PC-9 (cell line): ENCODE measurements at places on chromosomes 5 and 9.

DNA sequence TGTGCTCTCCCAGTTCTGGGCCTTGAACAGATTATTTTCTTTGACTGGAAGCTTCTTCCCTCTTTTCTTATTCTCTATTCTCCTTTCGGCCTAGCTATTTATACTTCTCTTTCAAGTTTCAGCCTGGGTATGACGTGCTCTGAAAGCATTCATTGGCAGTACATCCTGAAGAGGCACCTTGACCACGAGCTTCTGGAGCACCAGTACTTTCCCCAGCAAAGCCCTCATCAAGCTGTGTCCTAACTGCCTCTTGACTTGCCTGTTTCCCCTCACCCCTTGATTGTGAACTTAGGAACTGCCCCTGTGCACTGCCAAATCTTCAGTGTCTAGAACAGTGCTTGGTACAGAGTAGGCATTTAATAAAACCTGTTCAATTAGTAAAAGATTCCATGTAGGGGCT lies 154.9 kb downstream of the KCTD16 start:
- DNase-seq = no peak

GRCh38 chr9:138068601-138069035 lies 191.0 kb downstream of the CACNA1B start:
- DNase-seq = no peak

- DNase-seq = peak; percentile 9
Observed at GRCh38 chr5:173592050-173592669, 24.3 kb downstream of the BOD1 start.

GRCh38 chr5:147508711-147509040 lies 1.2 kb downstream of the DPYSL3 start:
- no peak for DNase-seq

- DNase-seq = peak; percentile 53
Observed at GRCh38 chr5:177427211-177427822, 841 bp downstream of the GRK6 start.

DNA sequence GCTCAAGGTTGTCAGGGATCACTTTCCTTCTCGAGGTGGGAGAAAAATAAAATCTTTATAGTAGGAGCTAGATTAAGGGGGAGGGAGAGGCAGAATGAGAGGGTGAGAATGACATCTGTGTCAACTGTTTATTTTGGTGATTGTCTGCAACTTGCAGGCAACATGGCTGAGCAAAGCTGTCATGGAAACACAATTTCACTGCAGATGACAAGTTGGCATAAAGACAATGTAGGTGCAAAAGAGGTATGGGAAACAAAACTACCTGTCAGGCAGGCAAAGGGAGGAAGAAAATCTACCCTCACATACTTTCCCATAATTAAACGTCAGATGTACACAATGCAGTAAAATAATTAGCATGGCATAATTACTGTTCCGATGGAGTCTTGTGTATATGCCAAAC lies 167.4 kb downstream of the SLIT3 start:
- no peak for DNase-seq

- no peak for DNase-seq
Observed at GRCh38 chr5:74266836-74267235, 373.7 kb downstream of the ENC1 start.

DNA sequence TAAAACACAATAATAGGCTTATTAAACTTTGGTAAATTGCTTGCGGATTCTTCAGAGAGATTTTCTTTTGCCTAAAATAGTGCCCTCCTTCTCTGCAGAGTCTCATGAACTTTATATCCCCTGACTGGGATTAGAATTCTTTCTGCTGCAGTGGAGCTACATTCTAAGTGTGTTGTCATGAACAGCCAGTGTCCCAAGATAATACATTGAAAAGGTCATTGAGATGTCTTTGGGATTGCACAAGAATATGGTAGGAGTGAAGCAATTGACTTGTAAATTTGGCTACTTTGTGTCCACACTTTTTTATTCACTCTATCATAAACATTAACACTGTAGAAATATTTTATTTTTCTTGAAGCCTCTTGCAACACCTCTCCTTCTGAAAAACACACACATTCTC lies 604.5 kb downstream of the GABRG2 start:
- DNase-seq = no peak

GRCh38 chr9:111726949-111727348 lies 65.5 kb downstream of the GNG10 start:
- DNase-seq = no peak

GRCh38 chr5:943918-944620 lies 51.4 kb downstream of the TRIP13 start:
- DNase-seq = no peak

DNA sequence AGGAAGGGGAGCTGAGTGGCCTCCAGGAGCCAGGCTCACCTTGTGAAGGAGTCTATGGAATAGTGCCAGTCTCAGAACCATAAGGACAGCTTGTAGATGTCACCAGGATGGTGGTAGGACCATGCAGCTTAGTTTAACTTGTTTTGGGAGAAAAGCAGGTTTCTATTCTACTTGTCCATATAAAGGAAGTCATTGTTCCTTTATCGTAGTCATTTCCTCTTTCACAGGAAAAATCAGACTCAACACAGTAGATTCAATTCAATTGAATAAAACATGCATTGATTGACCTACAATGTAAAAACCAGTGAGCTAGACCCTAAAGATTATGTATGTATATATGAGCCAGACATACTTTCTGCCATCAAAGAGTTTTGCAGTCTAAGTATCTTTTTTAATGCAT lies 53.3 kb downstream of the MEGF10 start:
- DNase-seq = no peak

- DNase-seq = no peak
Observed at GRCh38 chr5:181212080-181212479, 7.1 kb upstream of the TRIM7 start.

DNA sequence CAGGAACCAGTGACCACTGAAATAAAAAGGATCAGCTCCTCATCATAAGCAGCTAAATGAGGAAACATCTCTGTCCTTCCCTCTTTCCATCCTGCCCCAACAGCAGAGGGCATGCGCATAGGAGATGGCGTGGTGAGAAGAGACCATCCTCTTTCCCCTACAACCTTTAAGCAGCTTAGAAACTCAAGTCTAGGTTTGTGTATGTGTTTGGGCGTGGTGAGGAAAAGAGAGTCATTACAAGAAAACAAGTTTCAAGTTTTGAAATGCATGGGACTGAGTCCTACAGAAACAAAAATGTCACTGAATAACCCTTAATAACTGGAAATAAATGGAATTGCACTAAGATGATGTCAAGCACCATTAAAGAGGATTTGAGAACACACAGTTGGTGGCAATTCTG lies 96.4 kb upstream of the IL12B start:
- DNase-seq = no peak

GRCh38 chr9:8904771-8905515 lies 1105.4 kb upstream of the DMAC1 start:
- DNase-seq = no peak

DNA sequence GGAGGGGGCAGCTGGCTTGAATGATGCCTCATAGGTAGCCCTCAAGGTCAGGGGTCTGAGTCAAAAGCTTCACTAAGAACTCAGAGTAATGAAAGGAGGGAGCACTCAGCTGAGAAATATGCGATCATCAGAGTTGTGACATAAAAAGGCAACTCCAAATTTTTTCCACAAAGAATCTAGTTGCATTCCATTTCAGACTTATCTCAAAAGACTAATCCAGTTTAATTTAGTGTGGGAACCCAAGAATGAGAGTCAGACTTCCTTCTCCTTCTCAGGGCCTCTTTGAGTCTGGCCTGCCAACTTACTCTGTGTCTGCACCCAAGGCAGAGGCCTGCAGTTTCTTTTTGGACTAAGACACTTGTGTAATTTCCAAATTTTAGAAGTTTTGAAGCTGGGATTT lies 34.7 kb downstream of the GABRP start:
- DNase-seq = no peak

- DNase-seq = no peak
Observed at GRCh38 chr9:87816036-87816435, 66.6 kb upstream of the SPATA31E1 start.

DNA sequence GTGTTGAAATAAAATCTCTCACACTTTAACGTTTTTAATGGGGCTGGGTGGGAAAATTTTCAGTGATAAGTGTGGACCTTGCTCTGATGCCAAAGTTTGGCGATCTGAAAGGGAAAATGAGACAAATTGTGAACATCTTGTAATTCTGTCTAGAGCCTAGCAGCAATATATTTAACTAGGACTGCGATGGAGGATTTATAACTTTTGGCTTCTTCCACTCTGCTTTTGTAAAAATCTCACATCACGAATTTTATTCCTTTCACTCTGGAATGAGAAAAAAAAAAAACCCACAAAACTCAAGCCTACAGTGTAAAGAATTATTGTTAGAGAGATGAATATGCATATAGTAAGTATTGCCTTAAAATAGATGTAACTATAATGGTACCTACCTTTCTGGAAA lies 19.9 kb downstream of the CCNH start:
- DNase-seq = no peak

DNA sequence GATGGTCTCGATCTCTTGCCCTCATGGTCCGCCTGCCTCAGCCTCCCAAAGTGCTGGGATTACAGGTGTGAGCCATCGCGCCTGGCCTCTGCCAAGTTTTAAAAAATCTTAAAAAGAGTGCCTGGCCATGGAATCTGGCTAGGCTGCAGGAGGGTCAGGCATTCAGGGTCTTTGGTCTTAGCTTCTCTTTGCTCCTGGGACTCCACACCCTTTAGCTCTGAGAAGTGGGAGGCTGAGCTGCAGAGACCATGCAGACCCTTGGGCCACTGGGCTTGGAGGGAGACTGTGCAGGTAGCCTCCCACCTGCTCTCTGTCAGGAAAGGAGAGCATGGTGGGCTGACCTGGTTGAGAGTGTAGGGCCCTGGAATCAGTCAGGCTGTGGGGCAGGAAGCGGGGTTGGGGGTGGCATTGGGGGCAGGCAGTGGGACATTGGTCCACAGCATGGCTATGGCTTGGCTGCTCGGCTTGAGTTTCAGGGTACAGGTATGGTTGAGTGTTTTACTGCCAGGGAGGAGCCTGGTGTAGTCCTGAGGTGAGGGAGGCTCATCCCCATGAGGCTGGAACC lies 20.8 kb downstream of the PHF2 start:
- DNase-seq = no peak

DNA sequence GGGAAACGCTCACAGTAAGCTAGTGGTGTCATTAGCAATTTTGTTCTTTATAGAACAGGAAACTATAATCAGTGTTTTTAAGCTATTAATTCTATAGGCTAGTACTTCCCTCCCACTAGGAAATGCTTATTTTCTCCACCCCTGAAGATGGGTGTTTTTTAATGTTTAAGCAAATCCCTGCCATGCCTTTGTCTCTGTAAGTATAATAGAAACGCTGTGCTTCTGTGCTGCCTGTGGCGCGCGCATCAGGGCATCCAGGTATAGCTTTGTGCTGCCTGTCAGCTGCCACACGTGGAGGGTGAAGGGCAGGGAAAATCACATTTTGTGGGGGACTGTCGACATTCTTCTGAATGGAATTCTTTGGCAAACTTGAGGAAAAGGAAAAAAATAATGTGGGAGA lies 217.5 kb downstream of the RAB3C start:
- DNase-seq = no peak

GRCh38 chr5:169521366-169521983 lies 62.1 kb upstream of the SPDL1 start:
- DNase-seq = no peak

DNA sequence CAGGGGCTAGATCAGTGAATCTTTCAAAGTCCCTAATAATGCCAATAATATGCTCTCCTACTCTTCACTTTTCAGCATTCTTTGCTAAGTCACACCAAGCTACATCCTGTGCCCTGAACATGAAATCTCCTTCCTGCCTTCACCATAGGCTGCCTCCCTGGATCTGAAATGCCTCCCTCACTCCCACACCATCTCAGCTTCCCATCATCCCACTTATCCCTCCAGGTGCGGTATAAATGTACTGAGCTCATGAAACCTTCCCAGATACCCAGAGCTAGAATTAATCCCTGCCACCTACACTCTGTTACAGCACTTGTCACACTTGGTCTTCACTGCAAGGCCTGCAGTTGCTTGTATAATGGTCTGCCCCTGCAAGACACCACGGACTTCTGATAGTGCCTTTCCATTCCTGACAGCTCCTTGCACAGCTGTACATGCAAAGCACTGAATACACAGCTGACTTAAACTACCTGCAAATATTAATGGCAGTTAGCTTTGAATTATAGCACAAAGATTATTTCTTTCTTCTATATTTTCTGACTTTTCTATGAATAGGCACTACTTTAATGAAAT lies 250.4 kb downstream of the EBF1 start:
- no peak for DNase-seq

GRCh38 chr5:151740958-151741373 lies 17.5 kb downstream of the ATOX1 start:
- DNase-seq = no peak

DNA sequence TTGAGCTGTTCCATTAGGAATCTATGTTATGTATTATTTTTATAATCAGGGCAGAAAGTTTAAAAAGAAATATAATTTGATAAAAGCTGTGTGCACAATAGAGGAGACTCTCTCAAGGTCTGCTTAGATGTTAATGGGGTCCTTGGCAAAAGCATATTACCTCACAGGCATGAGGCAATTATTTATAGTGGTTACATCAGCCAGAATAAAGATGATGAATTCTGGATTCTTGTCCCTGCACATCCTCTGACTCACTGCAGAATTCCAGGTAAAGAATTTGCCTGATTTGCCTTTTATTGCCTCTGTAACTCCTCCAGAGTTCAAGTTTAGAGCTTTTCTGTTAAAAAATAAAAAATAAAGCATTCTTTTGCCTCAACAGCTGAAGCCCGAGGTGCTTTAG lies 253.6 kb downstream of the MAST4 start:
- peak; percentile 47 for DNase-seq

DNA sequence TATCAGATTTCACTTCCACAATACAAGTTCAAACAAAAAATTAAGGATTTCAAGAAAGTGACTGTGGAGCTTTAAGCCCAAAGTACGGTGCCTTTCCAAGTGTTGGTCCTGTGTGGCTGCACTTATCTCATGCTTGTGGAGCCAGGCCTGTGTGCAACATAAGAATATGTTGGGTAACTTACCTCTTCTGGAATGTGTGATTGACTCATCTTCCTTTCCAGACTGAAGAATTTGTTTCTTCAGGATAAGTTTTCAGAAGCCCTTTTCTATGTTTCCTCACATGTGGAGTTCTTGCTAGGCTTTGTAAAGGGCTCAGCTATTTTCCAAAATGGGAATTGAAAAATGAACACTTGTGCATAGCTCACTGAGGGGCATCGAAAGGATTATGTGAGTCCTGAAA lies 485.1 kb upstream of the PAPPA start:
- no peak for DNase-seq

DNA sequence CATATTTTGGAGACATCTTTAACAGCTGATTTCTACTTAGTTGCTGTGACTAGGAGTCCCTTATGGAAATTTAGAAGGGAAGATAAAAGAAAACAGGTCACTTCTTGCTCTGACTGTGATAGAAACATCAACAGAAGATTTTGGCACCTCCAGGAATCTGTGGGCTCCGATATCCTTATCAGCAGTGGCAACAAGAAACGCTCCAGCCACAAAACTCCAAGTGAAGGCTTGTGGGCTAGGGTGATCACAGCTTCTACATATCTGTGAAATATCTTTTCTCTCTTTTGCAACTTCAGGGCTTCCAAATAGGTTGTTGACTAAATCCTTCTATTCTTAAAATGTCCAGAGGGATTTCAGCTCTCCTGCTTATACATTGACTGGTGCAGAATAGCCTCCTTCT lies 1625.5 kb upstream of the CDH6 start:
- DNase-seq = no peak

- DNase-seq = peak; percentile 29
Observed at GRCh38 chr5:66814146-66814991, 218.2 kb downstream of the MAST4 start.
